T-helper 2 cell treated with Interferon-gamma antibody and Interleukin-4, amounts not matched to agents 5 μg/mL and 100 μg/mL, for 36 hours (primary cell): ENCODE measurements at places on chromosomes 6 and 20.

- no peak for DNase-seq
- no peaks in the 10 kb centered on the region for H3K36me3 ChIP-seq
- H3K27ac ChIP-seq = no peak overlapping the region
- peaks cover 46% of the 10 kb centered on the region for H3K27me3 ChIP-seq
- H3K4me1 ChIP-seq = no peaks in the 10 kb centered on the region
Measured at GRCh38 chr6:38803129-38803528, 88.0 kb downstream of the DNAH8 start.

GRCh38 chr20:59402681-59403080 is 102.3 kb downstream of the EDN3 start:
- H3K4me3 ChIP-seq = no peak overlapping the region
- H3K4me1 ChIP-seq = no peaks in the 10 kb centered on the region
- no peak for DNase-seq
- no peak overlapping the region for H3K27ac ChIP-seq

DNA sequence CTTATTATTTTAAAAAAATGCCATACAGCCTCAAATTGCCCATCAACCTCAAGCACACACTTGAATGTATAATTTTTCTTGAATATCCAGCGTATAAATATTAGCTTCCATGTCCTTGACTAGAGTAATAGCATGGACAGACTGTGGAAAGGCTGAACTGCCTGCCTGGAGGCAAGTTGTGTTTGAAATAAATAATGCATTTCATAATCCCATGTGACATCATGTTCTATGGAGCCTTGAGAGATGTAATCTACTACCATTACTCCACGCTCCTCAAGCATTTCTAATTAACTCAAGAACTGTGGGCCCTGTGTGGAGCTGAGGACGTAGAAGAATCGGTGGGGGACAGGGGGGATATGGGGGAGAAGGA is 94.2 kb downstream of the CDS2 start:
- H3K4me1 ChIP-seq = peaks cover 2% of the 10 kb centered on the region
- no peak overlapping the region for H3K4me3 ChIP-seq
- H3K27ac ChIP-seq = no peak overlapping the region
- no peak for DNase-seq
- H3K36me3 ChIP-seq = no peaks in the 10 kb centered on the region
- no peaks in the 10 kb centered on the region for H3K27me3 ChIP-seq

DNA sequence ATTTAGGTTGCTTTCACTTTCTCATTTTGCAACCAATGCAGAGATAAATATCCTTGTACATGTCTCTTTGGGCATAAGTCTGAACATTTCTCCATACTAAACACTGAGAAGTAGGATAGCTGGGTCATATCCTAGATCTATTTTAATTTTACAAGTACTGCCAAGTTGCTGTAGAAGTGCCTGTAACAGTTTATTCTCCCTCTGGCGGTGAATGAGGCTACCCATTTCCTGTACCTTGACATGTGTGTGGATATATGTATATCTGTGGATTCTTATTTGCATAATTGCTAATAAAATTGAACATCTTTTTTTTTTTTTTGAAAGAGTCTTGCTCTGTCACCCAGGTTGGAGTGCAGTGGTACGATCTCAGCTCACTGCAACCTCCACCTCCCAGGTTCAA is 48.0 kb upstream of the PNRC1 start:
- no peak overlapping the region for H3K4me3 ChIP-seq
- H3K27me3 ChIP-seq = peaks cover 4% of the 10 kb centered on the region
- no peak overlapping the region for H3K27ac ChIP-seq
- no peak for DNase-seq
- no peaks in the 10 kb centered on the region for H3K4me1 ChIP-seq

DNA sequence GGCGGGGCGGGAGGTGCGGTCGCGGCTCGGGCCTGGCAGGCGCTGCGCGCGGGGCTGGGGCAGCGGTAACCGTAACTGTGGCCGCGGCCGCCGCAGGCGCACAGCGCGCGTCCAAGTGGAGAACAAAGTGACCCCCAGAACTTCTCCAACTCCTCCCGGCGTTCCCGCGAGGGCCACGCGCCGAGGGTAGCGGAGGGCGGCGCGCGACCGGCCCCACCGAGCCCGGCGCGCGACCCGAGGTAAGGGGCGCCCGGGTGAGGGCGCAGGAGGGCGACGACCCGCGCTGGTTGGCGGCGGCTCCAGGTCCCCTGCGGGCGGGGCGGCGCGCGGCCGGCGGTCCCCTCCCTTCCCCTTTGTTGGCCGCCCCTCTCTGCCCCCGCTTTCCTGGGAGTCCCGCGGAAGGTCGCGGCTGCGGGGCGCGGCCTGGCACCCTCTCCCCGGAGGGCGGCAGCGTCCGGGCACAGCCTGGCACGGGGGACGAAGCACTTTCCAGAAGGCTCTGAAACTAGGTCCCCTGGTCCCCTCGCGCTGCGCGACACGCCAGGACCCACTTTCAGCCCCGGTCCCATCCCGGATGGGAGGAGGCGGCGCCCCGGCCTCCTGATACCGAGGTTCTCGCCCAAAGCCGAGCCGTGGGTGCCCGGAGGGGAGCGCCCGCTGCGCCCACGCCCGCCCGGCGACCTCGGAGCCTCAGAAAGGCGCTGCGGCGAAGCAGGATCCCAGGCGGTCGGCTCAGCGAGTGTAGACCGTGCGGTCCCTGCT is at the start of gene TIAM2:
TSS of gene TIAM2 (plus strand) at position 62 of the 762 bp plus-strand sequence. CDS start 133,909 bp downstream, outside the sequence.
- no peaks in the 10 kb centered on the region for H3K36me3 ChIP-seq
- H3K4me3 ChIP-seq = peak within 1 kb of the TSS; percentile 71
- peak within 1 kb of the TSS; percentile 27 for H3K27ac ChIP-seq
- H3K27me3 ChIP-seq = peaks cover 10% of the 10 kb centered on the region

DNA sequence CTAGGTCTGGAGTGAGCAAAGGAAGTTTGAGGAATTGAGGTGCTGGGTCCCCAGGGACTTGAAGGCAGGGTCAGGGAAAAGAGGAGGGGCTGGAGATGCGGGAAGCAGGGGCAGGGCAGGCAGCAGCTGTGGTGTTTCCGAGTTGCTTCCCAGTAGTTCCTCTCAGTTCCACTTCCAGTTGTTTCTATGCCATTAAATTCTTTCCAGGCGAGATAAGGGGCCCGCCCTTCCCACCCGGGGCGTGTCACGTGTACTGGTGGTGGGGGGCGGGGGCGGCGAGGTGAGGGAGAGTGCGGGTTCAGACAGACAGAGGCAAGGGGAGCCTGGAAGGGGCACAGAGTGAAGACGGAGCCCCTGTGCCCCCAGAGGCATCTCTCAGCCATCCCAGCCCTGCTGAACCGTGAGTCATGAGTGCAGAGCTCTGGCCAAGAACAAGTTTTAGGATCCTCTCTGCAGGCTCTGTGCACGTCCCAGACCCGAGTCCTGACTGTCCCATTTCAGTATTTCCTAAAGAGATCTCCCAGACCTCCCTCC is 977 bp downstream of the TNXB start:
- H3K27ac ChIP-seq = no peak overlapping the region
- no peak for DNase-seq
- H3K36me3 ChIP-seq = no peaks in the 10 kb centered on the region
- no peaks in the 10 kb centered on the region for H3K4me1 ChIP-seq
- peaks cover 28% of the 10 kb centered on the region for H3K27me3 ChIP-seq
- H3K4me3 ChIP-seq = no peak overlapping the region
